ENCODE measurements at places on chromosomes 5 and 9.

GRCh38 chr9:131008086-131008485 lies 888 bp upstream of the LAMC3 start:
- no peak for DNase-seq

DNA sequence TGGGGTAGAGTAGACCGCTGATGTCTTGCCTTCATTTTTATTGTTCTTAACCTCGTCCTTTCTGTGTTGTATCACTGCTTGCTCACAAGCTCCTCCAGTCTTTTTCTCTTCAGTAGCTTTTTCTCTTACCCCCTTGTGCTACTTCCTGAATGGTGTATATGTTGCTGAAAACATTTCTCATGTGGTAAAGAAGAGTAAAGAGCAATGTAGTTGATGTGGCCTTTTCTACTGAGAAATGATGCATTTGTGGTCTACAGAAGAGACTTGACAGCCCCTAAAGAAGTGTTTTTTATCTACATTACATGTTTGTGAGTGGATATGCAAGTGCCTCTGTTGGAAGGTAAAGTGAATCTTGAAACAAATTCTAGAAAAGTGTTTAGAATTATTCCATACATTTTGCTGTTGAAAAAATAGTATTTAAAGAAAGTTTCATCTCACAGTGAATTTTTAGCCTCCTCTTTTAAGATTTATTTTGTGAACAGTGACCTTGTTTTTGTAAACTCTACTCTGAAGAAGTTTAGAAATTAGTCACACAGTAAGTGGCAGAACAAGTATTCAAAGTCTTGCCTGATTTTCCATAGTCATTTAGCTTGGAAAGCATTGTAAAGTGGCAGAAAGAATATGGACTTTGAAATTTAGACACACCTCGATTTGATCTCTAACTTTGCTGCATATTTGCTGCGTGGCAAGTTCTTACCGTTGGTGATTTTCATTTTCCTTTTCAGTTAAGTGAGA lies 17.4 kb downstream of the CDC42SE2 start:
- no peak for DNase-seq

DNA sequence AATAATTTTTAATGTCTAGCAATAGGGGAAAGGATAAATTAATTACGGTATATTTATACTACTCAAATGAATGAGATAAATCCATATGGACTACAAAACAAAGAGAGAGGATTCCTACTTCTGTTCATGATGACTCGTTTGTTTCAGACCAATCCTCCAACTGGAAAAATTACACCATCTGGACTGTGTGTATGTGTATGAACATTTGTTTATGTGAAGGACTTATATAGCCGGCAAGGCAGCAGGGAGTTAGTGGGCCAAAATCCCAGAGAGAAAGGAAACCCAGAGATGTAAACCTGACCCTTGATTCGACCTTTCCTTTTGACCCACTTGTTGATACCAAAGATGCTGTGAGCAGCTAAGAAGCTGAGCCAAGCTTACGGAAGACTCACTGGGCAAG lies 20.1 kb downstream of the PDE6A start:
- no peak for DNase-seq

DNA sequence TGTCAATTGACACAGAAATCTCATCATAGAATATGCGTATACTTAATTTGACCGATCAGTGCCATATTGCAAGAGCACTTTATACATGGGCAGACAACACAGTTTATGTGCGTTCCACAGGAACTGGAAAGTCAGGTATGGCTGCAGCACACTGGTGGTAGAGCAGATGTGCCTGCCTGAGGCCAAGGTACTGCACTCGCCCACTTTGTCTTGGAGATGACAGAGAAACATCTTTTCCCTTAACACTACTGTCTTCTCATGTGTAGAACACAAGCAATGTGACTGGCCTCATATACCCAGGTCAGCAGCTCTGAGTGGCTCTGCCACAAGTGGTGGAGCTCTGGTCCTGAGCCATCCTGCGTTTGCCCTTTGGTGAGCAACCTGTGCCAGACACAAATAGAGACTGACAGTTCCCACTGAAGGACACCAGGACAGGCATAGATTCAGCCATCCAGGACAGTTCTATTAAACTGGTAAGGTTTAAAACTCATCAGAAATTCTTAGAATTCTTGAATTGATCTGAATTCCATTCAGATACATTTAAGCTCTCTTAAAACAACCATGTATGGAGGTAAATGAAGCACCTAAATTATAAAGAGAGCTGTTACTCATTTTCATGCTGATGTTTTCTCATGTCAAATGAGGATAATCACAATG lies 21.0 kb upstream of the PPP2CA start:
- no peak for DNase-seq

DNA sequence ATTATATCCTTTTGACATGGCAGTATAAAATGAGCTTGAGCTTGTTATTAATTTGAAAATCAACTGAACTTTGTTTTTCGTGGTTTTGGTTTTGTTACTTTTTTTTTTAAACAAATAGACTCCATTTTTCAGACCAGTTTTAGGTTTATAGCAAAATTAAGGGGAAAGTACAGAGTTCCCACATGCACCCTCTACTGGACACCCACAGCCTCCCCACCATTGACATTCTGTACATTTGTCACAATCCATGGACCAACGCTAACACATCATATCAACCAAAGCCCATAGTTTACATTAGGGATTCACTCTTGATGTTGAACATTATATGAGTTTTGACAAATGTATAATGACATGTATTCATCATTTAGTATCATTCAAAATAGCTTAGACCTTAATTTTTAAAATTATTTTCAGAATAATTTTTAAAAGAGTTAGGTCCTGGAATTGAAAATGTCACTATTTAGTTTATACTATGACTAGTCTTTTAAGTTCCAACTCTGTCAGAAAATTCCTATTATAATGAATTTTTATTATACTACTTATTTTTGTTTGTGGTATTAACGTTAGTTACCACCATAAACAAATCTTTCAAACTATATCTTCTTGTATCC lies 35.3 kb upstream of the JMY start:
- no peak for DNase-seq

- no peak for DNase-seq
Observed at GRCh38 chr5:109196823-109197160, 213.0 kb downstream of the PJA2 start.

GRCh38 chr9:82721593-82721992 lies 341.3 kb downstream of the RASEF start:
- no peak for DNase-seq

- DNase-seq: no peak
Observed at GRCh38 chr5:37859805-37860204, 20.0 kb upstream of the GDNF start.

DNA sequence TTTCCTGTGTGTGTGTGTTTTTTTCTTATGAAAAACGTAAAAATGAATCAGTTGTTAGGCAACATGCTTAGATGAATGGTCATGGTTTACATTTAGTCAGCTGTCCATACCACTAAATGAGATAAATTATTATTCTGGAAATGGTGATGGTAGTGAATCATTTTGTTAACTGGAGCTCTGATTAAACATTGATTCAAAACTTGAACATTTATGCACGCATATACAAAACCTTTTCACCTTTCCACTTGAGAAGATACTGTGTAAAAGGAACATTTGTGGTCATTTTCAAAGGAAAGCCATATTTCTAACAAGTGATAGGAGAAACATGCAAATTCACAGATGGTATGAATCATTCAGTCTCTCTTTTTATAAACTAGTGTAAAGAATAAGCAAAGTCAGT lies 162.0 kb downstream of the SLC25A46 start:
- no peak for DNase-seq

DNA sequence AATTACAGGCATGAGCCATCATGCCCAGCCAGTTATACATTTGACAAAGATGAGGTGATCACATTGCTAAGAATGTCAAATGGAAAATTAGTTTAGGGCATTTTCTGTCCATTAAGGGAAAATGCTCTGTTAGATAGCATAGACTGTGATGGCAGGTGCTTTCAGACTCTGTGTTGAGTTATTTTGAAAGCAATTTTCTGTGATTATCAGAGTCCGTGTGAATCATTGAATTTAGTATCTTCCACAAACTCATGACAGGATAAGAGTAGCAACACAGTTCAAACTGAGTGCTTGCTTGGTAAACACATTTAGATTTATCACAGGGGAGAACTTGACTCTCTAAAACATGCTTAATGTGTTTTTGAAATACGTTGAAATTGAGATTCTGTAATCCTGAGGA lies 69.0 kb downstream of the GAPVD1 start:
- no peak for DNase-seq

- DNase-seq: no peak
Observed at GRCh38 chr5:137916923-137917322, 27.7 kb downstream of the PKD2L2 start.

DNA sequence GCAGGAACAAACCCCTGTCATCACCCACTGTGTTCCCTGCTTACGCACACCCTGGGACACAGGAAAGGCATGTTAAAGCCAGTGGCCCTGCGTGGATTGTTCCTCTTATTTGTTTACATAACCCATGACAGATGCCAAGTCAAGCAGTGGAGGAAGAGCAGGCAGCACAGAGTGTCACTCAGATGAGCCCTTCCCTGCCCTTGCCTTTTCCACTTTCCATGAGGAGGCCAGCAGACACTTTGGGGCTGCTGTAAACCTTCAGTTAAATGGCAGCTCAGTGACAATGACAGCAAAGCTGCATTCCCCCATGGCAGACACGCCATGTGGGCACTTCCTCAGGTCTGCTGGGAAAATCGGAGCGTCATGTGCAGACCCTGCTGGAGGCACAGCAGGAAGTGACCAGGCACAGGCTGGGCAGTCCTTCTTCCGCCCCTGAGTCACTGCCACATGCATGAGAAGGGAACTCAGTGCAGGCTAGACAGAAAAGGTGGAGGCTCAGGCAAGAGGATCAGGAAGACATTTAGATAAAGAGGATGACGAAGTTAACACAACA lies 216.8 kb upstream of the PIK3R1 start:
- DNase-seq: no peak

DNA sequence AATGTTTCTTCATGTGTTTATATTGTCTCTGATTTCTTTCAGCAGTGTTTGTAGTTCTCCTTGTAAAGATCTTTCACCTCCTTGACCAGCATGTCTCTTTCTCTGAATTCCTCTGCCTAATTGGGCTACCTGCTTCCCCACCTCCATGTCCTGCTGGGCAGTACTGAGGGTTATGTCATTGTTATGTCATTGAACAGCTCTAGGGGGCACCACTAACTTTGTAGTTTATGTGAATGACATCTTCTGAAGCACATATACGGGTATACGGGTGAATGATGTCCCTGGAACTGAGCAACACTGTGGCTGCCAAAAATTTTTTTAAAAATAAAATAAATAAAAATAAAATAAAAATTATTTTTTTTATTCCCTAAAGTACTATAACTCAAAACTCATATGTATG lies 16.9 kb upstream of the SNCAIP start:
- DNase-seq: no peak

Measured in activated CD4-positive, alpha-beta T cell treated with anti-CD3 and anti-CD28 coated beads, Interleukin-2, amount 50 U/mL, for 1 hour (primary cell).